ENCODE measurements at places on chromosomes 7 and 10. TPM values are rescaled to one million over a fixed set of nuclear protein-coding genes. Genes with fewer than 3 reads are reported as not detected.

DNA sequence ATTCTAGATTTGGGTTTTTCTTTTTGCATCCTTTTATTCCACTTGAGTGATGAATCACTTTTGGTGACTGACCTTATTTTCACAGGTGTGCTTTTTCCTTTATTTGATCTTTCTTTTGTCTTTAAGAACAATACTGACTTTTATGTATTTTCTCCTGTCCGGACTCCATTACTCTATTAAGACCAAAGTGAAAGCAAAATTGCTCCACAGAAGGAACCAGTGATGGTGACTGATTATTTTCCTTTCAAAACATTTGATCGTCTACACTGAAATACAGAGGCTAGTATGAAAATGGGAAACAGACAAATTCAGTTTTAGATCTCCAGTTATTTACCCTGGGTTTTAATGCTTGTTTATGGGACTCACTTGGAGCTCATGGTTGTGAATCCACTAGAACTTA is 15.5 kb downstream of the EXOC4 start:
- H3K27ac ChIP-seq: no peak overlapping the region
- H3K4me1 ChIP-seq: peaks cover 42% of the 10 kb centered on the region
- no peak overlapping the region for H3K4me3 ChIP-seq
- DNase-seq: no peak
- no peaks in the 10 kb centered on the region for H3K27me3 ChIP-seq
- no peaks in the 10 kb centered on the region for H3K36me3 ChIP-seq

Gene LRIT1
- not detected for total RNA-seq

GRCh38 chr7:99615989-99616358 is 772 bp upstream of the ZSCAN25 start:
- peaks cover 11% of the 10 kb centered on the region for H3K4me1 ChIP-seq
- H3K36me3 ChIP-seq: peaks cover 25% of the 10 kb centered on the region
- H3K27me3 ChIP-seq: peaks cover 14% of the 10 kb centered on the region
- no peak overlapping the region for H3K27ac ChIP-seq
- H3K4me3 ChIP-seq: peak overlapping the region; percentile 95

- H3K27ac ChIP-seq: peak overlapping the region; percentile 25
- no peaks in the 10 kb centered on the region for H3K27me3 ChIP-seq
- no peaks in the 10 kb centered on the region for H3K36me3 ChIP-seq
- peaks cover 2% of the 10 kb centered on the region for H3K4me1 ChIP-seq
- no peak for DNase-seq
Observed at GRCh38 chr7:51374936-51375335, 58.3 kb upstream of the COBL start.

DNA sequence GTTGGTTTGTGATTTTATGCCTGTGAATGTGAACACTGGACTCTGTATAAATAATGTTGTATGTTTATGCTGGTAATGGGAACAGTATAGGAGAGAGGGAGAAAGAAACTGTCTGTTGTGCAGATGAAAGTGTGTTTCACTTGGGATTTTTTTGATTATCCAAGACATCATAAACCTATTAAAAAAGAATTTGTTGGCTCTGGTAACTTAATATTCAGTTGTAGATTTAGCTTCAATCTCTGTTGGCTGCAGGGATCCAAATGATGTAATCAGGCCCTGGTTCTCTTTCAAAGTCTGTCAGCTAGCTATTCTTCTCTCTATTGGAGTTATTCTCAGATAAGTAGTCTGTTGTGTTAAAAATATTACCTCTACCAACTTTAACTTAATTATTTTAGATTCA is 168.8 kb upstream of the RHOBTB1 start:
- no peak for DNase-seq
- H3K27ac ChIP-seq: no peak overlapping the region
- no peaks in the 10 kb centered on the region for H3K36me3 ChIP-seq
- no peaks in the 10 kb centered on the region for H3K4me1 ChIP-seq
- no peaks in the 10 kb centered on the region for H3K27me3 ChIP-seq
- H3K4me3 ChIP-seq: no peak overlapping the region

DNA sequence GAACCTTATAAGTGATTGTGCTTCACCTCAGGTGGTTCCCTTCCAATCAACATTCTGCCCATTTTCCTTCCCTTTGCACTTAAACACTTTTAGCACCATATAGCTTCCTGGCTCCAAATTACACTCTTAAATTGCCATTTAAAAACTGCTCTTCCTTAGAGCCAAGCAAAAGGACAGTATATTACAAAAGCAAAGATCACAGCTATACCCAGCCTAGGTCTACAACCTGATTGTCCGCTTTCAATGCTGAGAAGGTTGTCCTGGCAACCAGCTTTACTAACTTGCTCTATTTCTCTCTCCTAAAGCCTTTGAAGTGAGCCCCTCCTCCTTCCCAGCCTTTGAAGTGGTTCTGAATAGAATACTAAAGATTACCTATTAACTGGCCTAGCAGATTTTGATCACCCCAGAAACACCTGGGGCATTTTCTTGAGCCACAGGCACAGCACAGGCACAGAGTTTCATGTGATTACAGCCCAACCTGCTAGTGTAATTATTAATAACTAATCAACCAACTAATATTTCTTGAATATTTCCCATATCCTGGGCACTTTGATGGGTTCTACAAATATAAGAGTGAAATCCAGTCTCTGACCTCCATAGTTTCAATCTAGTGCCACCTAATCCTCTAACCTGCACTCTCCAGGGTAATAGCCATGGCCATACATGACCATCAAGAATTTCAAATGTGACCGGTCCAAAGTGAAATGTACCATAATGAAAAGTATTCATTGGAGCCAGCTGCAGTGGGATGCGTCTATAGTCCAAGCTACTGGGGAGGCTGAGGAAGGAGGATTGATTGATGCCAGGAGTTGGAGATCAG is 63.6 kb upstream of the TRIM24 start:
- no peak overlapping the region for H3K4me3 ChIP-seq
- no peak for DNase-seq
- no peak overlapping the region for H3K27ac ChIP-seq
- H3K4me1 ChIP-seq: peaks cover 15% of the 10 kb centered on the region

DNA sequence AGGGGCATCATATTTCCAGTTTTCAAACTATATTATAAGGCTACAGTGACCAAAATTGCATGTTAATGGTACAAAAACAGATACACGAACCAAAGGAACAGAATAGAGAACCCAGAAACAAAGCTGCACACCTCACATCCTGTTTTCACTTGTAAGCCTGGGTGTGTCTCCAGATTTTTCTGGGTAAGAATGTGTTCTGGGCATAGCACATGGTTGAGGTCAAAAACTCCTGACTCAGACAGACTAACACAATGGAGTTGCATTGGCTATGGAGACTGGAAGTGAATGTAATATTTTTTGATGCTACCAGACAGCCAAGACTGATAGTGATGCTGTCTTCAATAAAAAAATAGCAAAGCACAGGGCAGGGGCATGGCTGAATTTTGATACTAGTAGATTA is 1175.2 kb downstream of the NXPH1 start:
- H3K27ac ChIP-seq: no peak overlapping the region
- no peak for DNase-seq
- no peaks in the 10 kb centered on the region for H3K36me3 ChIP-seq
- H3K27me3 ChIP-seq: no peaks in the 10 kb centered on the region

GRCh38 chr10:10292501-10292900 is 725.2 kb upstream of the CELF2 start:
- peaks cover 9% of the 10 kb centered on the region for H3K4me1 ChIP-seq
- no peak overlapping the region for H3K27ac ChIP-seq
- no peaks in the 10 kb centered on the region for H3K27me3 ChIP-seq
- no peak for DNase-seq

DNA sequence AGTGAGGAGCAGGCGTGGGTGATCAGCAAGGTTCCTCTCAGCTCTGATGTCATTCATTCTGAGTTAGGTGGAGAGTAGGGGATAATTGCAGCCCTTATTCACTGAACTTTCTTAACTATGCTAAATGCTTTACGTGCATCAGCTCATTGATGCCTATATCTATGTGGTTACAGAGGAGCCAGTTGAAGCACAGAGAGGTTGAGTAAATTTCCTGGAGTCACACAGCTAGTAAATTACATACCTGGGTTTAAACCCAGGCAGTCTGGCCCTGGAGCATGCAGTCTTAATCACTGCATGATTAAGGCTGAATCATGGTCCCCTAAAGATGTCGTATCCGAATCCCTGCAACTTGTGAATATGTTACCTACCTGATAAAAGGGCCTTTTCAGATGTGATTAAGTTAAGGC is 99.6 kb downstream of the GRK5 start:
- no peaks in the 10 kb centered on the region for H3K4me1 ChIP-seq
- H3K36me3 ChIP-seq: no peaks in the 10 kb centered on the region
- H3K27me3 ChIP-seq: no peaks in the 10 kb centered on the region
- DNase-seq: no peak

GRCh38 chr7:113464096-113464855 is 345.9 kb upstream of the SMIM30 start:
- H3K4me3 ChIP-seq: no peak overlapping the region
- no peaks in the 10 kb centered on the region for H3K27me3 ChIP-seq
- H3K36me3 ChIP-seq: no peaks in the 10 kb centered on the region
- peaks cover 6% of the 10 kb centered on the region for H3K4me1 ChIP-seq

- no peak overlapping the region for H3K27ac ChIP-seq
- no peak overlapping the region for H3K4me3 ChIP-seq
- H3K4me1 ChIP-seq: peaks cover 8% of the 10 kb centered on the region
- peaks cover 8% of the 10 kb centered on the region for H3K27me3 ChIP-seq
Observed at GRCh38 chr10:32104622-32105509, 48.6 kb upstream of the KIF5B start.
